COR-L47 (cell line): ENCODE measurements at places on chromosomes 5 and 9.

DNA sequence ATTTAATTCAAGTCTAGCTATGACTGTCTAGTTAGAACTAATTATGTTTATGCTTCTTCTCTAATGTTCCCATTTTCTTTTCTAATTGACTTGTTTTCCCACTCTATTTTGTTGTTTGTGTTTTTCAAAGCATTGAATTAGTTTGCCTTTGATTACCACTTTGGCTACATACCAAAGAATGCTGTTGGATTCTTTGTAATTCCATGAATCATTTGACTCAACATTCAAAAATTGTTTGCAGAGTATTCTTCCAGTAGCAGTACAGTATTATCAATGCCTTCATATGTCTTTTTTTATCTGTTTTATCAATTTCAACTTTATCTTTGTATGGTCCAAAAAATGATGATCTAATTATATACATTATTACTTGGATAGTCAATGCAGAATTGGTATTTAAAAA is 288.7 kb downstream of the RFX3 start:
- no peak for DNase-seq

DNA sequence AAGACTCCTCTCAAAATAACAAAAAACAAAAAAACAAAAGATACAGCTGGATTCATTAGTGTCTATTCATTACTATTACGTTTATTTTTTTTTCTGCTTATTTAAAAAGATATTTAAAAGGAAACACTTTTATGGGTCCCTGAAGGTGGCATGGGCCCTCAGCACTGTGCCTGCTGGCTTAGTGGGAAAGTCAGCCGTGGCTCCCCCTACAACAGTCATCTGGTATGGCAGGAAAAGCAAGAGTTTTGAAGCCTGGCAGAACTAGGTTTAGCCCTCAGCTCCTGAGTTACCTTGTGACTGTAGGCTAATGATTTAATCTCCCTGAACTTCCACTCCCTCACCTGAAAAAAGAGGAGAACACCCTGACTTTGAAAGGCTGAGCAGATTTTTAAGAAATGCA is 135.6 kb downstream of the GOLPH3 start:
- no peak for DNase-seq

GRCh38 chr5:31702712-31703111 is 63.8 kb downstream of the PDZD2 start:
- no peak for DNase-seq

DNA sequence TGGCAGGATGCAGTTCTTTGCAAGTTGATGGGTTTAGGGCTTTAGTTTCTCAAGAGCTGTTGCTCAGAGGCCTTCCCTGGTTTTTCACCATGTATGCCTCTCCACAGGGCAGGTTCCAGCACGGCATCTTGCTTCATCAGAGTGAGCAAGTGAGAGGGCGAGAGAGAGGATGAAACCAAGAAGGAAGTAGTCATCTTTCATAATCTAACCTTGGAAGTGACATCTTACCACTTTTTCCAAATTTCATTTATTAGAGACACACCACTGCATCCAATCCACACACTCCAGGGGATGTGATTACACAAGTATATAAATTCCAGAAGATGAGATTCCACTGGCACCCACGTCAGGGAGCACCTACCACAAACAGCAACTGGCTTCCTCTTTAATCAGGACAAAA is 294.4 kb downstream of the MARCHF11 start:
- DNase-seq, result no peak

DNA sequence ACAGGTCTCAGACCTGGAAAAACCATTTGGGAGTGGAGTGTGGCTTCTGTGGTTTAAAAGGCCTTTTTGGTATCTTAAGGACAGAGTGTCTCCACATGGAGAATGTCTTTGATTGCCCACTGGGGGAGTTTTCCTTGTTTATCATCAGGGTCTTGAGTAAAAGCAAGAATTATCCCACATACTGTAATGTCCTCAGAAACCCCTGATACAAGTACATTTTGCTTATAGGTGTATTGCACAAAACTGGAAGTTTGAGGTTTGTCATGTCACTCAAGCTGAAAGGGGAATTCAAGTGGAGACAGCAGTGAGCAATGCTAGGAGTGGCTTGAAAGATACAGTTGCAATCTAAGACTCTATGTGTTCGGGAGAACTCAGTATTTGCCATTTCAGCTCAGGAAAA is 62.7 kb upstream of the GRAMD2B start:
- DNase-seq, result no peak

DNA sequence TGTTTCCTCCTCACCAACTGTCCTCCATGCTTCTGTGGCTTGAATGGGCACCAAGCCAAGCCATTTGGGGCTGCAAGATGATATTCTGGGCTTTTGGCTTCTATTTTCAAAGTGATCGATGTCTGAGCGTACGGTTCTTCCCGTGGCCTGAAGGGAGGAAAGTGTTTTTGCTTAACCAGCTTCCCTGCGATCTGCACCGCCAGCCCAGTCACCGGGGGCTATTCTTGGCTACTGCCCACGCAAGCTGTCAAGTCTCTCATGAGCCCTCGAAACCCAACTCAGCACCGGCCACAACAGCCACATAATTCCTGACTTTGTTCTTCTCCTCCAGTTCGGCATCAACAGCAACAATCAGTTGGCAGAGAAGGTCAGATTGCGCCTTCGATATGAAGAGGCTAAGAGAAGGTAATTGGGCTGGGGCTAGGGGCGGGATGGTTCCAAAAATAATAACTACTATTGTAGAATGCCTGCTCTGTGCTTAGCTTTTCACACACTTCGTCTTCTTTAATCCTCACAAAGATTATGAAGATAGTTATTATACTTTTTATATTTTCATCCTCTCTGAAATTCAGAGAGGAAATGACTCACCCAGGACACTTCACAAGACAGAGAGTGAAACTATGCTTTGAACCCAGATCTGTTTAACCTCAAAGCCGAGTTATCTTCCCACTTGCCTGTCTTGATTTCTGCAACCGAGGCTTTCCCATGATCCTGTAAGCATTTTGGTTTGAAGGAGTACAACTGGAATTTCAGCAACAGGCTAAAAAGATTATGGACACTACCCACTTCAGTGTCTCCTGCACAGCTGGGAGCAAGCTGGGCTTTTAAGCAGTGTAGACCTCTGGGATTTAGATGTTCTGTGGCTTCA is 76.4 kb upstream of the RARS1 start:
- no peak for DNase-seq

DNA sequence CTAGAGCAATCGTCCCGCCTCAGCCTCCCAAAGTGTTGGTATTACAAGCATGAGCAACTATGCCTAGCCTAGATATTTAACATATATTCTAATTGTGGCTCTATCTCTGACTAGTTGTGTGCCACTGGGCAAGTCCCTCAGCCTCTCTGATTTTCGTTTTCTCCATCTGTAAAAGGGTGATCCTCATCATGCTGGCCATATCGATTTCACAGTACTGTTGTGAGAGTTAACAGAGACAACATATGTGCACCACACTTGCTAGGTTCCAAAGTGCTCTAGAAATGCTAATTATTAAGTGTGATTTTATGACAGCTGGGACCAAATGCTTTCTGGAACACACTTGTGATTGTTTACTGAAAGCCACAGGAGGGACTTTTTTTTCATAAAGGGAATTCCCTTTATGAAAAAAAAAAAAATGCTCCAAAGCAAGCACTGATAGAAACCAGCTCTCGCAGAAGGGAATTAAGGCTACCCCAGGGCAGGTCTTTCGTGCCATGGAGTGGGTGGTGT is 78.5 kb upstream of the EPB41L4B start:
- DNase-seq, result no peak

- DNase-seq, result no peak
Observed at GRCh38 chr9:110514897-110515296, 64.6 kb downstream of the SVEP1 start.

- peak; percentile 15 for DNase-seq
Observed at GRCh38 chr5:159310511-159310910, 19.8 kb downstream of the IL12B start.

DNA sequence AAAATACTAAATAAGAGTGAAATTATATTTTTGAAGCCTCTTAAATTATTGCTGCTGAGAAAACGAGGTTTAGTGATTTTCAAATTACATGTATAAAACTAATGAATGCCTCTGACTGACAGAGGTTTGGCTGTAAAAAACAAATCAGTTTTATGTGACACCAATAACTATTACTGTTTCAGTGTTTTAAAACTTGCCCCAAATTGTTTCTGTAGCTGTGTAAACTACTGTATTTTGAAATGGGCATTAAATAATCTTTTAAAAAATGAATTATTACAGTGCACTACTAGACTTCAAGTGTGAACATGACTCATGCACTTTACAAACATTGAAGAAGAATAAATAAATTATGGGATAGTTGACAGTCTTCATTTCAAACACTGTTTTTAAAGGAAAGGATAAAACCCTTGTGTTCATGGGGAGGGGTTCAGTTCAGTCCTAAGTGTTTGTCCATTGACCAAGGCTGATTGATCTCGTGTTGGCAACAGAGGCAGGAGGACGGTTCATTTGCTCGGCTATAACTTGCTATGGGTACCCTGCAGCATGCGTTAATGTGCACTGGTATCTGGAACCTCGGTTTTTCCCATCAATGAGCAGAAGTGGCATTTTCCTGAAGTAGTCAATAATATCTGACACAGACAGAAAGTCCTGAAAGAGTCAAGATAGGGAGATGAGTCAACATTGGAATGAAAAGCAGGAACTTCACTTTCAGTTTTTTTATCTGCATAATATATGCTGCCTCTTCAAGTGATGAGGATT is 15.6 kb downstream of the C5orf58 start:
- DNase-seq, result no peak

DNA sequence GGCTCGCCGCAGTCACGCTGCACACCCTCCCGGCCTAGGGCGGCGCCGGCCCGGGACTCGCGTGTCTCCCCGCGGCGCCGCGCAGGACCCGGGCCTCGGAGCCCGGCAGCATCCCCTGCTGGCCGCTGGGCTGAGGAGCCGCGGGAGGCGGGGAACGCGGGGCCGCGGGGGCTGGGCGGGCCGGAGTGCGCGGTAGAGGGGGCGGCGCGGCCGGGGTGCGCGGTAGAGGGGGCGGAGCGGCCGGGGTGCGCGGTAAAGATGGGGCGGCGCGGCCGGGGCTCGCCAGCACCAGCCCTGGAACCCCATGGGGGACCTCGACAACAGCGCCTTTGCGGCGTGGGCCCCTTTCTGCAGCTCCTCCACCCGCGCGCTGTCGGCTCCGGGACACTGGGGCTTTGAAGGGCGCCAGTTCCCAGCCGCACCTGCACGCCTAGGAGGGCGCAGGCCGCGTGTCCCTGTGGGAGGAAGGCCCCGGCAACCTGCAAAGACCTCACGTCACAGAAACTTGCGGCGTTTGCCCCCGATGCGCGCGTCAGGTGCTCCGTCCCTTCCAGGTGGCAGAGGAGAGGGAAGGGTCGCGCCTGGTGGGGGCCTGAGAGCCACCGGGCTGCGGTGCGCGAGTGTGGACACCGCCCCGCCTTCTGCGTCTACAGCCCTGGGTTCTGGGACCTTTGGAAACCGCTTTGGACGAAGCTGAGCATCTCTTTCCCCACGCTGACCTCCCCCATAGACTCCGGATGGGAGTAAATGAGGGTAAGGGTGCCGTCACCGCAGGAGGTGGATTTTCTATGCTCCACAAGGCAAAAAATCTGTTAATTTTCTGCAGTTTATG is 49.6 kb downstream of the NSUN2 start:
- DNase-seq, result no peak

DNA sequence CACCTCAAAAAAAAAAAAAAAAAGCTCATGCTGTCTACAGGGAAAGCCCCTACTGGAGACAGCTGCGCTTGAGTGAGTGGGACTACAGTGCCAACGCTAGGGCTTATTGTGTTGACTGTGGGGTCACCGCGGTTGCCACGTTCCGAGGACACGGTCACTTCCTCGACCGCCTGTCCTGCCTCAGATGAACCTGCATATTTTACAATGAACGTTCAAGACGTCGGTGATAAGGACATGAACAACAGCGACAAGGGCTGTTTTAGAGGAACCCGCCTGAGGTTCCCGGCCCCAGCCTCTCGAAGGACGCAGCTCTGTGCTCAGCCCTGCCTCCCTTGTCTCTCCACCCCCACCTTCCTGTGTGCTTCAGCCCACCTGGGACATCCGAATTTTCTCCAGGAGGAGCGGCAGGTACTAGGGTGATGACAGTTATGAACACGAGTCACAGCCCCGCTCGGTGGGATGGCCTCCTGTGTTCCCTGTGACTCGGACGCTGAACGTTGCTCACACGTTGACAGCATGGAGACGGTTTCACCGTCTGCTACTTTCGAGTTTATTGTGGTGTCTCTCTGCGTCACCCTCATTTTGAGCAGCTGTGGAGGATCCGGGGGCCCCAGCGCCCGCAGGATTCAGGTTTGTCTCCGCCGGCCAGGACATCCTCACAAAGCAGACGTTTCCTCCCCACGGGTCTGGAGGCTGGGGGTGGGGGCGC is 11.3 kb upstream of the DIPK1B start:
- no peak for DNase-seq

DNA sequence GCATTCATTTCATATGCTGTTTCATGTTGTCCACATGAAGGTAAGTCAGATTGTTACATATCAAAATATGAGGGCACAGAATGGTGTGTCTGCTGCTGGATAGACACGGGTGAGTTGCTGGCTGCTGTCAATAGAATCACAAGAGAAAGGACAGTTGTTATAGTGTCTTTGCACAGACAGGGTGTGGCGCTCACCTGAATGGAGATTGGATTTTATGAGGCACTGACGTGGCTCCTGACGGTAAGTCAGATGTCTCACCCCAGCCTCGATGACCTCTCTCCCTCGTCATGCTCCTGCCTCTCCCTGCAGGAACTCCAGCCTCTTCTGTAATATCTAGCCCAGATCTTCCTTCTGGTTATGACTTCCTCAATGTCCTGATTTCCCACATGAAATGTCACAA is 75.4 kb upstream of the SELENOP start:
- peak; percentile 28 for DNase-seq

- no peak for DNase-seq
Observed at GRCh38 chr5:110018509-110018908, 328.8 kb downstream of the MAN2A1 start.
